Endodermal cell (in vitro differentiated cells): ENCODE measurements at places on chromosomes 13 and 19.

GRCh38 chr13:25190771-25191170 is 18.7 kb upstream of the AMER2 start:
- no peak for DNase-seq

- no peak for DNase-seq
Measured at GRCh38 chr19:55536366-55536765, 567 bp downstream of the SBK2 start.

- no peak for DNase-seq
Measured at GRCh38 chr13:98730441-98730840, 22.0 kb downstream of the SLC15A1 start.

DNA sequence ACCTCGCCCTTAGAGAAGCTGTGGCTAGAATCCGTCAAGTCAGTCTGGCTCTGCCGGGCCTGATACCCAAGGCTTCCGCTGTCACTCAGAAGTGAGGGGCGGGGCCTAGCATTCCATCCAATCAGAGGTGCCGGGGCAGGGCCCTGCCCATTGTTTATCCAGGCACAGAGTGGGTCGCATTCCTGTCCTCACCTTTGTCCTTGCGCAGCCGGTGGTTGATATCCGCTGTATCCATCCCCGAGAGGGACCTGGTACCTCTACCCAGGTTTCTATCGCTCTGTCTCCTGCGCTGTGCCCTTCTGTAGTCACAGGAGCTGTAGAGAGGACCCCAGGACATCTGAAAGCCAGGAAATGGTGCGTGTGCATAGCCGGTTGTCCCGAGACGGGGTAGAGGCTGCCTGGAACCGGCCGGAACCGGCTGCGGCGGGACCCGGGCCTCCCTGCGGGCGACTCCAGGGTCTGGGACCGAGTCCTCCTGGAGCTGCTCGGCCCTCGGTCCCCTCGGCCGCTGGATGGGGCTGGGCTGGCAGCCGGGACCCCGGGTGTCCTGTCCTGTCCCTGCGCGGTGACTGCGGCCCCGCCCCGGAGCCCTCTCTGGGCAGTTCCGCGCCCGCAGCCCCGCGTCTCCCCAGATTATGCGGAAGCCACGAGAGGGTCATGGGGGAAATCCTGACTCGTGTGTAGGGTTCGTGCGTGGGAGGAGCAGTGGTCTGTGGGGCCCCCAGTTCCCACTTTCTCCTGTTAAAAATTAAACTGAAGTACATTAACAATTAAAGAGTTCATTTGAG is at the start of gene ZNF763:
Gene ZNF763, plus strand, starts transcription at position 183 of the 788 bp plus-strand sequence. Its CDS starts 169 bp downstream, at position 352.
- DNase-seq, result peak; percentile 98

DNA sequence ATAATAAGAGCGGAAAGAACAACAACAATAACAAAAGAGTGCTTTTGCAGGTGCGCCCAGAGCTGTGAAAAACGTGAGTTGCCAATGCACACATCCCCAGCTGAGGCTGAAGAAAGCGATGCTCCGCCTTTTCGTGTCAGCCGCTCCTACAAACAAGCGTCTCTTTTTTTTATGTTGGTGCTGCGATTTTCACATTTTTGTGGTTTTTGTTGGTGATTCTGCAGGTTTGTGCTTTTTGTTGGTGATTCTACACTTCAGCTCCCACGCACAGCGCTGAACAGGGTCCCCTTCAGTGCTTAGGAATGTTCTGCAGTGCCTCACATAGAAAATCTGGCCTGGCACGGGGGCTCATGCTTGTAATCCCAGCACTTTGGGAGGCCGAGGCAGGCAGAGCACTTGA is 7.3 kb upstream of the SBK3 start:
- DNase-seq, result no peak
